Epithelial cell of alveolus of lung (primary cell): ENCODE measurements at places on chromosomes 6 and 20. TPM values are rescaled to one million over a fixed set of nuclear protein-coding genes. Genes with fewer than 3 reads are reported as not detected.

IFT52 gene
- total RNA-seq: 18.6 and 29.5 TPM in 2 replicates

HECA gene
- 10.6 and 19.2 TPM in 2 replicates for total RNA-seq

RAET1E gene
- 0.24 TPM in 1 of 2 replicates, not detected in the other for total RNA-seq

SUMO4 gene
- total RNA-seq: 4.8 TPM in 1 of 2 replicates, not detected in the other

ENPP4 gene
- total RNA-seq: 0.39 and 0.96 TPM in 2 replicates

SNX14 gene
- total RNA-seq: 53.5 and 69.3 TPM in 2 replicates

CLPSL2 gene
- total RNA-seq: not detected in 2 replicates

PI3 gene
- total RNA-seq: not detected in 2 replicates

GSTA3 gene
- total RNA-seq: not detected in 2 replicates

HCRTR2 gene
- not detected in 2 replicates for total RNA-seq

CCM2L gene
- 0.13 TPM in 1 of 2 replicates, not detected in the other for total RNA-seq

TULP4 gene
- total RNA-seq: 42.7 and 50.6 TPM in 2 replicates

IRAK1BP1 gene
- total RNA-seq: 2.2 and 4.6 TPM in 2 replicates

ANKRD66 gene
- total RNA-seq: not detected in 2 replicates

MAP7 gene
- total RNA-seq: 0.52 and 1.1 TPM in 2 replicates

TPBG gene
- total RNA-seq: 69.7 and 87.8 TPM in 2 replicates

GTSF1L gene
- total RNA-seq: not detected in 2 replicates

SPATA25 gene
- 0.72 and 1.2 TPM in 2 replicates for total RNA-seq
